ENCODE measurements at places on chromosomes 5 and 9.

DNA sequence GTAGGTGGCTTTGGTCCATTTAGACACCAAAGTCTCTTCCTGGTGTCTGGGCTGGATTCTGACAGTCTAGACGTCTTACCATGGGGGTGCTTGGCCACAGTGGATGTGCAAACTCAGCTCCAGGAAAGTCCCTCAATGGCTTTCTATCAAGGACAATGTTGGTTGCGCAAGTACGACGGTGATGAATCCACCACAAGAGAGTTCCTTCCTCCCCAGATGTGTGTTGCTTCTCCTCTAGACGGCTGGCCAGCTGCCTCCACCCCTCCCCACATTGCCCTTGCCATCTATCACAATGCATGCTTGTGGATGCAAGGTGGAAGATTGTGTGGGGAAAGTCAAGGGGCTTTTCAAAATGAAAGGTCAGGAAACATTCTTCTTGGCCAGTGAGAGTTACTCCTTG is 89.7 kb upstream of the IRX2 start:
- DNase-seq: no peak
- no peaks in the 10 kb centered on the region for H3K36me3 ChIP-seq
- peaks cover 72% of the 10 kb centered on the region for H3K27me3 ChIP-seq
- no peak overlapping the region for H3K27ac ChIP-seq
- no peaks in the 10 kb centered on the region for H3K4me1 ChIP-seq
- no peak overlapping the region for H3K4me3 ChIP-seq

GRCh38 chr9:19992556-19992955 is 203.7 kb upstream of the SLC24A2 start:
- H3K4me3 ChIP-seq: no peak overlapping the region
- H3K27me3 ChIP-seq: no peaks in the 10 kb centered on the region
- DNase-seq: no peak
- no peak overlapping the region for H3K27ac ChIP-seq
- no peaks in the 10 kb centered on the region for H3K36me3 ChIP-seq

DNA sequence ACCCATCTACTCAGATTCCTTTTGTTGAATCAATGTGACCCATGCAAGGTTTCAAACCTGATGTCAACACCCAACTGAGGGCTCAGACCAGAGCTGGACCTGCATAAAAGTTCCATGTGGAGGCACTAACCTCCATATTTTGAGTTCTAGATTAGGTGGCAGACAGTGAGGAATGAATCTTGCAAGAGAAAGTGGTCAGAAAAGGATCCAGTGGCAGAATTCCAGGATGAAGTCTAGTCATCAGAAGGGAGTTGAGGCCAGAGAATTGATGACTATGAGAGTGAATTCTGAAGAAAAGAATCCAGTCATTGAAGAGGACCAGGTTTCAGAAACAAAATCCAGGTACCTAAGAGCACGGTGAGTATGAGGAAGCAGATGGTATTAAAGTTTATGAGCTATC is 205.1 kb upstream of the RGMB start:
- peak overlapping the region; percentile 25 for H3K27ac ChIP-seq
- H3K27me3 ChIP-seq: no peaks in the 10 kb centered on the region
- no peak for DNase-seq
- H3K4me1 ChIP-seq: peaks cover 8% of the 10 kb centered on the region

DNA sequence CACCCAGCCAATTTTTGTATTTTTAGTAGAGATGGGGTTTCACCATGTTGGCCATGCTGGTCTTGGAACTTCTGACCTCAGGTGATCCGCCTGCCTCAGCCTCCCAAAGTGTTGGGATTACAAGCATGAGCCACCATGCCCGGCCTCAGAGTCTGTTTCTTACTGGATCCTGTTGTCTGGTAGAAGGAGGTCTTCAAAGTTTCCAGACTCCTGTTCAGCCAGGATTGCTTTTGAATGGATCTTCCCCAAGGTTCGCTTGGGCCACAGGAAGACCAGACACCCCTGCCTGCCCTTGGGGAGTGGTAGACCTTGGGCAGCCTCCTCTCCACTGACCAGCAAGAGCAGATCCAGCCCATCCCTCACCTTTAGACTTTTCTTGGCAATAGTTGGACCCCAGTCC is 7.6 kb upstream of the LCN2 start:
- H3K4me3 ChIP-seq: no peak overlapping the region
- DNase-seq: no peak
- no peaks in the 10 kb centered on the region for H3K36me3 ChIP-seq
- no peaks in the 10 kb centered on the region for H3K4me1 ChIP-seq

DNA sequence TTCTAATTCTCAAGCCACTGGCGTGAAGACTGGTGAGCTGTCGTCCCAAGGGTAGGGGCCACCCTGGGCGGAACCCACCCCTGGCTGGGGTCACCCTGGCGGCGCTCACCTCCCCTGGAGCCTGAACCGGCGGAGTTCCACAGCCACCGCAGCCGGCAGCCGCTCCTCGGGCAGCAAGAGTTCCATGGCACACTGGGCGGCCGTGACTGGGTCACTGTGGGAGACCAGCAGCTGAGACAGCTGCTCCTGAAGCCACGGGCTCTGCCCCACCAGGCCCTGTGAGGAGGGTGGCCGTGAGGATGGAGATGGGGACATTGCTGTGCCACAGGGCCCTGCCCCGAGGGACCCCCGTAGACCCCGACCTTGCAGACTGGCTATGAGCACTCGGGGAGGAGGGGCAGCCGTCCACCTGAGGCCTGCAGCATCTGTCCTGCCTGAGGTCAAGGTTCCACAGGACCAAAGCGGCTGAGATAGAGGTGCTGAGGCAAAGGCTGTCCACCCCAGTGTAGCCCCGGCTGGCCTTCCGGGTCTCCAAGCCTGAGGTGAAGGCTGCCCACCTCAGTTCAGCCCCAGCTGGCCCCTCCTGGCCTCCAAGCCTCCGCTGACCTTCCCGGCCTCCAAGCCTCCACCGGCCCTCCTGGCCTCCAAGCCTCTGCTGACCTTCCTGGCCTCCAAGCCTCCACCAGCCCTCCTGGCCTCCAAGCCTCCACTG is 50.6 kb upstream of the NRARP start:
- no peaks in the 10 kb centered on the region for H3K4me1 ChIP-seq
- H3K4me3 ChIP-seq: no peak overlapping the region
- peak overlapping the region; percentile 64 for H3K27ac ChIP-seq
- peaks cover 7% of the 10 kb centered on the region for H3K36me3 ChIP-seq
- no peak for DNase-seq

GRCh38 chr9:99345942-99346341 is 123.9 kb downstream of the SEC61B start:
- no peaks in the 10 kb centered on the region for H3K4me1 ChIP-seq
- no peak overlapping the region for H3K4me3 ChIP-seq
- no peaks in the 10 kb centered on the region for H3K27me3 ChIP-seq
- H3K36me3 ChIP-seq: no peaks in the 10 kb centered on the region
- no peak overlapping the region for H3K27ac ChIP-seq
- DNase-seq: no peak

- H3K27me3 ChIP-seq: no peaks in the 10 kb centered on the region
- peak overlapping the region; percentile 66 for H3K27ac ChIP-seq
- H3K36me3 ChIP-seq: no peaks in the 10 kb centered on the region
- no peak overlapping the region for H3K4me3 ChIP-seq
- peaks cover 40% of the 10 kb centered on the region for H3K4me1 ChIP-seq
These were observed 83.4 kb downstream of the RAPGEF1 start for GRCh38 chr9:131656356-131657036.

DNA sequence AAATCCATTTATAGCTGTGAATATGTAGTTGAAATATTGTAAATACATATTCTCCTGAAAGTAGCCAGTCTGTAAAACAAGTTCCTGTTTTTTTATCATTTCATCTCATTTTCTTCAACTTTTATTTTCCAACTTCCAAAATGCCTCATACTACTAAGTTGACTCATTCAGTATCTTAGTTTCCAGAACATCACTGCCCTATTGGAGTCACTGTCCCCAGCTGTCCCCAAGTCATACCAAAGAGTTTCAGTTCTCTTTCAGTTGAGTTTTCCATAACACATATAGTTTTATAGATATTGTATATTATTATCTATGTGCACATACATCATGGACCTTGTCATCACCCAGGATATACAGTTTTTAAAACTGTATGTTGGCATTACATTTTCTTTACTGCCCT is 261.7 kb downstream of the CDH12 start:
- no peak overlapping the region for H3K4me3 ChIP-seq
- DNase-seq: no peak
- no peaks in the 10 kb centered on the region for H3K4me1 ChIP-seq
- H3K27ac ChIP-seq: no peak overlapping the region

- DNase-seq: no peak
- no peaks in the 10 kb centered on the region for H3K27me3 ChIP-seq
- H3K27ac ChIP-seq: no peak overlapping the region
- no peak overlapping the region for H3K4me3 ChIP-seq
- no peaks in the 10 kb centered on the region for H3K4me1 ChIP-seq
These were observed 638.8 kb upstream of the WWC1 start for GRCh38 chr5:167652690-167653089.

- H3K4me3 ChIP-seq: no peak overlapping the region
- H3K27me3 ChIP-seq: peaks cover 14% of the 10 kb centered on the region
- no peaks in the 10 kb centered on the region for H3K36me3 ChIP-seq
- H3K4me1 ChIP-seq: peaks cover 11% of the 10 kb centered on the region
- no peak overlapping the region for H3K27ac ChIP-seq
These were observed 262.4 kb downstream of the GRIA1 start for GRCh38 chr5:153752890-153753289.

DNA sequence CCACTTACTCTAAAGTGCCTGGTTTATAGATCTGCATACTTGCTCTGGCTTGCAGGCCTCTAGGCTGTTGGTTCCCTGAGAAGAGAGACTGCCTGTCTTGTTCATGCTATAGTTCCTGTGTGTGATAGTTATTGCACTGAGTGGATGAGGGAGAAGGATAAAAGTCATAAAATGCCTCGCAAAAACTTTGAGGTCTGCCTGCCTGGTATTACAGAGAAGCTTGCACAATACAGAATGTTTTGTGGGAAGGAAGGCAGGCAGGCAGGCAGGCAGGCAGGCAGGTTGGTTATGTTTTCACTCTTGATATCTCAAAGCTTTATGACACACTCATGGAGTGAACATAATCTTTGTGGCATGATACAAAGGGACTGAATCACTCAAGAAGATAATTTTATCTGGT is 287.1 kb downstream of the SLIT3 start:
- H3K4me3 ChIP-seq: no peak overlapping the region
- H3K36me3 ChIP-seq: no peaks in the 10 kb centered on the region
- DNase-seq: no peak
- H3K27me3 ChIP-seq: peaks cover 10% of the 10 kb centered on the region

DNA sequence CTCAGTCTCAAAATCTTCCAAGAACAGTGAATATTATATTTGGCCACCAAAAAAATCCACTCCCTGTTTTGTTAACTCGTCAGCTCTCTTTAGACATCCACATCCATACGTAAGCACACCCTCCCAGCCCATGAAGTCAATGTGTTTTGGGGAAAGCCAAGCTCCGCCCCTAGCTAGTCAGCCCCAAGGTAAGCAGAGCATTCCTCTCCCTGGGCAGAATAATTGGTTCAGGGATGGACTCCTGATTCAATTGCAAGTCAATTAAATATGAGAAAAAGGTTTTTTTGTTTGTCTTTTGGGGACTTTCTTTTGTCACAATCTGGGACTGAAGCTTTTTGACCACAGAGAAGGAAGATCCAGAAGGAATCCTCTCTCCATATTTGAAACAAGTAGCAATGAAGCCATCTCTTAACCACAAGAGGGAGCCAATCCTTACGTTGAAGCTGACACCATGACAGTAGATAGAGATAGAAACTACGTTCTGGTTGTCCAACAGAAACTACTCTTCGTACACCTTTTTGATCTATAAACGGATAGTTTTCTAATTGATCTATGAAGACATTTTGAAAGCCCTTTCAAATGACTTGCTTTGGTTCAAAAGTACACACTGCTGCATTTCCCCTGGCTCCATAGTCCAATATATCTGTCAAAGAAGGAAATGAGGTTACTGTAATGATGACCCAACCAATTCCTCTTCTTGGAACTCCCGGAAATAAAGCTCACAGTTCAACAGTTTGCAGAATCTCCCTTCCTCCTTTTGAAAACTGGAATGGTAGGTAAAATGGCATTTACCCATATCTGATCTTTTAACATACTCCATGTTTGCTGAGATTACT is 166.4 kb downstream of the TLE1 start:
- H3K27me3 ChIP-seq: peaks cover 17% of the 10 kb centered on the region
- no peak for DNase-seq
- no peak overlapping the region for H3K4me3 ChIP-seq
- H3K36me3 ChIP-seq: no peaks in the 10 kb centered on the region

DNA sequence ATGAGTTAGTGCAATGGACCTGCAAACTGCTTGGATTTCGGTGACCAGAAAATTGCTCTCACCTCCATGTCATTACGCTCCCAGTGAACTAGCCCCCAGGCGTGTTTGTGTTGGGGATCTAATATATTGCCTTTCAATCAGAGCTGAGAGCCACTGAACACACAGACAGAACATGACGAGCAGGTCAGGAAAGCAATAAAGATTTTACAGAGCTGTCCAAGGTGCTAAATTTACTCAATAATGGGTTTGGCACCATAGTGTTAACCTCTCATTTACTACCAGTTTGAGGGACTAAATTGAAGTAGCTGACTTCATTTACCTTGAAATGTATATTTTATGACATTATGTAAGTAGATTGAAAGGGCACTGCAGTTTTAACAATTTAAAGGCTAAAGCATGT is 383.0 kb downstream of the EBF1 start:
- no peak for DNase-seq
- no peaks in the 10 kb centered on the region for H3K36me3 ChIP-seq
- H3K27ac ChIP-seq: no peak overlapping the region

- no peak for DNase-seq
- no peak overlapping the region for H3K27ac ChIP-seq
- no peaks in the 10 kb centered on the region for H3K4me1 ChIP-seq
- peaks cover 34% of the 10 kb centered on the region for H3K27me3 ChIP-seq
- H3K4me3 ChIP-seq: no peak overlapping the region
- no peaks in the 10 kb centered on the region for H3K36me3 ChIP-seq
These were observed 26.6 kb upstream of the SLC46A2 start for GRCh38 chr9:112917047-112917986.

DNA sequence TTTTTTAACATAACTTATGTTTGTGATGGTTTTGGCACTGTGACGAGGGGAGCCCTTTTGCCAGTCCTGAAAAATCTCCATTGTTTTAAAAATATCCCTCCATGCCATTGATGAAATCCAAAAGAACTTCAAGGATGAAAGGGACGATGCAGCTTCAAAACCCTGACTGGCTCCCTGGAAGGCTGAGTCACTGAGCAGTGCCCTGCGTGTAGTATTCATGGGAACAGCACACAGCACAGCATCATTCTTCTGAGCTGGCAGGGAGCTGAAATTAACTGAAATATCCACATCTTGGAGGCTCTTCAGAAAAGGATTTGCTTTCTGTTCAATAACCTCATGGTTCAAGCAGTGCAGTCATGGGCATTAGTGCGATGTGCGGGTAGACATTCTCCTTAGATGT is 29.7 kb downstream of the PDE4D start:
- no peak for DNase-seq
- no peak overlapping the region for H3K27ac ChIP-seq
- no peaks in the 10 kb centered on the region for H3K36me3 ChIP-seq
- H3K4me1 ChIP-seq: no peaks in the 10 kb centered on the region
- no peaks in the 10 kb centered on the region for H3K27me3 ChIP-seq
- no peak overlapping the region for H3K4me3 ChIP-seq

GRCh38 chr5:168798065-168799023 is 219.2 kb upstream of the PANK3 start:
- H3K4me1 ChIP-seq: peaks cover 1% of the 10 kb centered on the region
- no peaks in the 10 kb centered on the region for H3K36me3 ChIP-seq
- H3K27ac ChIP-seq: no peak overlapping the region

All from progenitor cell of endocrine pancreas (in vitro differentiated cells).